ENCODE measurements at places on chromosomes 12 and 14.

GRCh38 chr14:51447411-51447810 lies 204.3 kb upstream of the FRMD6 start:
- DNase-seq: no peak

GRCh38 chr12:45182511-45182910 lies 33.4 kb upstream of the ANO6 start:
- no peak for DNase-seq

DNA sequence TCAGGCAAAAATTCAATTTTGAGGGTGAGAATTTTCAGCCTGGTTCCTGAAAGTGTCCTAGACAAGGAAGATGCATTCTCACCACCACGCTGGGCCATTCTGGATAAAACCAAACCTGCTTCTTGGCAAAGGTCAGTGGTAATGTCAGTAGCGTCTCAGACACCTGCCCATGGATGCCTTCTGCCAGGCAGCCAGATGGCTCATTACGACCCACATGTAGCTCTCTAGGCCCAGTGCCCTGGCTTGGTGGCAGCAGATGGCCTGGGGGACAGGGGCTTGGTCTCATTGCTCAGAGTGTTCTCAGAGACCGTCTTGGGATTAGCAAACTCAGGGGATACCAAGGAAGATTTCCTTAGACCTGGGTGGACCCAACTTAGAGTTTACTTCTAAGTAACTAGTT lies 105.1 kb downstream of the ARF6 start:
- DNase-seq: no peak

DNA sequence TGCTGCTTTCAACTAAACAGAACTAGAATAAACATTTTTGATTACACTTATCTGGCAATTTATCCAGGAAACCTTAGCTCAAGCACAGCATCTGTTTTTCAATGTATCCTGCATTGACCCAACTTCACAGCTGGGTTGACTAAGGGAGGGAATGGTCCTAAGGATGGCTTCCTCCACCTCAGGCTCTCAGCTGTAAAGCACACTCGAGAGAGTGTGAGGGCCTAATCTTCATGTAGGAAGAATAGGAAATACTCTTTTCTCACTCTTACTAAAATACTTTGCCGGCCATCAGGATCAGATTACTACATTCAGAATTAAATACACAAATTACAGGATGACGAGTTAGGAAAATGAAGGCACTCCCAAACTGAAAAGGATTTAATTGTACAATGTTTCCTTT lies 7.2 kb downstream of the SETD3 start:
- no peak for DNase-seq

DNA sequence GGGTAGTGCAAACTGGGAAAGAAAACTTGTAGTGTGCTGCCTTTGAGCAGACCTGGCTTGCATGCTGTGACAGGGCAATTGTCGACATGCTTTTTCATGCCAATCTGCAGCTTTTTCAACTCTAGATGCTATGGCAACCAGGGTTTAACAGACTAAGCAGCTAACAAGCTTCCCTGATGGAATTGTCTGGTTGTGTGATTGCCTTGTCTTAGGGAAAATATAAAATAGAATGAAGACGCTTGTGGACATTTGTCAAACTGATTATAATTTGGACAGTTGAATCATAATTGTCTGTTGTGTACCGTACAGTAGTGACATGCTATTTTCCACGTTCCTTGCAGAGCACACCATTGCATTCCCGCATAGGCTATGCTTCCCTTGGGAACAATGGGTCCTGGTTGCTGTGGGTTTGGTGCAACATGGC lies 113.0 kb downstream of the FOXG1 start:
- no peak for DNase-seq

GRCh38 chr12:74646831-74647230 lies 109.2 kb downstream of the ATXN7L3B start:
- peak; percentile 67 for DNase-seq

DNA sequence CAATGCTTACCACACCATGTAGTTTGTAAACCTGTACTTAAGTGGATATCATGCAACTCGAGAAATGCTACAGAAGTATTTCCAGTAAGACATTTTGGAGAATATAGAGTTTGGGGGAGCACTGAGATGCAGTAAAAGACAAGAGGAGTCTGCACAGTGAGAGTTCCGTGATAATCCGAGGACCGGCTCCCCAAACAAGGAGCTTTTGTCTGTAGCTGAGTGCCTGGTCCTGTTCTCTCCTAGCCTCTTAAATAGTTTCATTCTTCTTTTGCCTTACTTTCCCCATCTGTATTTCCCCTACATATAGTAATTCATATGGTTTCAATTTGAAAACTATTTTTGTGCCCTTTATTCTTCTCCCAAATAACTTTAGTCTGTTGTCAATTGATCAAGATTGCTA lies 364.1 kb downstream of the EGLN3 start:
- DNase-seq: no peak

Measured in OCI-M1 (cell line).